HEK293T (cell line): ENCODE measurements at places on chromosomes 3 and 15.

DNA sequence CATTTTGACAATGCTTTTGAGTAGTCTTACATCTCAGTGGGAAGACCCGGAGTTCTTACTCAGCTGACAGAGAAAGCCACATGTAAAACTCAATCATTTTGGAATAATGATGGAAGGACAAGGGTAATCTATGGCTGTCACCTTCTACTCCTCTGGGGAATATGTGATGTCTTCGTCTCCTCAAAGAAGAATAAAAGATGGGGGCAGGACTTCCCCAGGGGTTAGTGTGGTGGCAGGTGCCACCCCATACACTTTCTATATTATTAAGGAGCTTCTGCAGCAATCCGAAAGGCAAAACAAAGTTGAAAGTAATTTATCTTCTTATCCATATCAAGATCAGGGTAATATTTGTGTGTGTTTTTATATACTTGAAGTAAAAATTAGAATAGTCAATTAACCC is 180.4 kb upstream of the TOPAZ1 start:
- no peak for DNase-seq

DNA sequence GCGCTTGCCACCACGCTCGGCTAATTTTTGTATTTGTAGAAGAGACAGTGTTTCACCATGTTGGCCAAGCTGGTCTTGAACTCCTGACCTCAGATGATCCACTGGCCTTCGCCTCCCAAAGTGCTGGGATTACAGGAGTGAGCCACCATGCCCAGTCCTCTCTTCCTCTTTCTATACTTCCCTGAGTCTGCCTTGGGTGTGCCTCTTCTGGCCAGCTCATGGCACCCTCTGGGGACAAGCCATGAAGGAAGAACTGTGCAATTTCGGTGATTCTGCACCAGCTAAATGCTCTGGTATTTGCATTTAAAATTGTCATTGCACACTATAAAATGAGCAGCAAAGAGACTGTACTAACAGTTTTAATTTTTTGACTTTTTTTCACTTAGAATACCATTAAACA is 66.6 kb downstream of the IL20RB start:
- DNase-seq = no peak

GRCh38 chr3:186264608-186265400 is 97.2 kb downstream of the DGKG start:
- DNase-seq = no peak

GRCh38 chr15:77599899-77600298 is 32.8 kb downstream of the LINGO1 start:
- DNase-seq = peak; percentile 79

DNA sequence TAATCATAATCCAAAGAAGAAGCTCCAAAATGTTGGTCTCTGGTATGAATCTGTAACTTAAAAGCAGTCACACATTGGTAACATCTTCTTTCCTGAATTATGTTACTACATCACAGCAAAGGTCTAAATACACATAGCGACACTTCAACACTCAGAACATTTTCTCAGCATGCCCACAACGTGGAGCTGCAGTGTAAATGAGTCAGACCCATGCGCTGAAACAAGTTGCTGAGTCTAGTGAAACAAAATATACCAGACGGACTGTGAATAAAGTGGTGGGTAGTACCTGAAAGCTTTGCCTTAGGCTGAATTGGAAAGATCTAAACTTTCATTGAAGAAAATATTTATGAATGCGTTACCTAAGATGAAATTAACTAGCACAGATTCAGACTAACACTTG is 33.2 kb upstream of the GOLGA8B start:
- peak; percentile 15 for DNase-seq

DNA sequence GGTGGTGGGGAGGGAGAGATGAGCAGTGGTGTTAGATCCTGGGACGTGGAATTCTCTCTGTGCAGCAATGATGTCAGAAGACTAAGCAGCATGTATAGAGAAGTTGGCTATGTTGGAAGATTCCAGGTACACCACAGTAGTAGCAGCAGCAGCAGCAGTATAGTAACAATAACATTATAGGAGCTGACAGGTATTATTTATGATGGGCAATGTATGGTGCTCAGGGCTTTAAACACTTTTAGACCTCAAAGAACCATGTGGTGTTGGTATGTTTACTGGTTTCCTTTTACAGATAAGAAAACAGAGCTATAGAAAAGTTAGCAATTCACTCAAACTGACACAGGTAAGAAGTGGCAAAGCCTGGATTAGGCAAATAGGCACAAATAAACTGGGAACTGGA is 103.9 kb downstream of the CCNL1 start:
- DNase-seq = no peak

DNA sequence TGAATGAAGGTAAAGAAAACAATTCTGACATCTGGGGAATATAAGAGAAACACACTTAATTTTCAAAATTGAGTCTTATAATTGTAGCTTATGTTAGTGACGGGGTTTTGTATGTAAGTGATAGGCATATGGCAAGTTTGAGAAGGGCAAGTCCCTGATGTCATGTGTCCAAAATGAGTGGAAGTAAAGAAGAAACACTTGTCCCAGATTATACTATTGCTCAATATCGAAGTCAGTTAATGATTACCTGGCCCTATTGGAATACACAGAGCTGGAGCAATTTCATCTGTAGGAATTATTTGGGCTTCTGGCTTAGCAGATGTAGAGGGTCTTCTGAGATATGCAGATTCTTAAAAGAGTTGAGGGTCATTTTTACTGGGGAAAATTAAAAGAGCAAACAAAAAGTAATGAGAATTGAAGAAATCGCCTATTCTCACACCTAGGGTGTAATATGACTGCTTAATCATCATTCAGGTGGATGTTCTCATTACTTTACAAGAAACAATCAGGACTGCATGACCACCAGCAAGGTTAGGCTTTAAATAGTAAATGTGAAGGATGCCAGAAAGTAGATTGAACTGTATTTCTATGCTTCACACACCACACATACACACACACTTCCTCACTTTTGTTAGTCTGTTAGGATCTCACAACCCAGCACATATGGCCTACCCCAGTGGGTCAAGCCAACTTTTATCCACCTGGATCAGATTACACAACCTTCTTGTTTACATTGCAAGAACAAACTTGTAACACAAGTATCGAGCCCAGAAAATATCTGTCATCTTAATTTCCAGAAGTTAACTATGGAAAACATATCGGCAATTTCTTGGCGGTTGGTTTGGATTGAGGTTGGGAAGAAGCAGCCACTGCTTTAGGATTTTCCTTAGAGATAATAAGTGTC is 183.3 kb upstream of the LRRC3B start:
- no peak for DNase-seq

DNA sequence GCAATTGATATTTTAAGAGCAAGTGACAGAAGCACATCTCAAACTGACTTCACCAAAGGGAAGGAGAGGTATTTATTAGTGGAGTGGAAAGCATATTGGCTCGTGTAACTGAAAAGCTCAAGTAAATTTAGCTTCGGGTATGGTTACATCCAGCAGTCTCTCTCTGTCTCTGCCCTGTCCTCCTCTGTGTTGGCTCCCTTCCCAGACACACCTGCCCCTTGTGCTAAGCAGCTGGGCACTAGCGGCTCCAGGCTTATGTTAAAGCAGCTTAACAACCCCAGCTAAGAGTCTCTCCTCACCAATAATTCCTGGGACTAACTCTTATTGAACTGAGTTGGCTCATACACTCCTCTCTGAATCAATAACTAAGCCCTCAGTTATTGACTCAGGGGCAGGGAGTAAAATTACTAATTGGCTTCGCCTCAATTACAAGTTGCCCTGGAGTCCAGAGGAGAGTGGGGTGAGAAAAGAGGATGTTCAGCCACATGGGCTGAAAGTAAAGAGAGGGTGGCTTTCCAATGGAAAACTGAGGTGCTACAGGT is 12.8 kb upstream of the SH3BP5 start:
- no peak for DNase-seq

GRCh38 chr15:90031231-90031791 is 30.2 kb downstream of the ZNF710 start:
- no peak for DNase-seq

- DNase-seq = no peak
Measured at GRCh38 chr3:126891791-126892190, 91.1 kb upstream of the PLXNA1 start.
